ENCODE measurements at places on chromosomes 6 and 20.

DNA sequence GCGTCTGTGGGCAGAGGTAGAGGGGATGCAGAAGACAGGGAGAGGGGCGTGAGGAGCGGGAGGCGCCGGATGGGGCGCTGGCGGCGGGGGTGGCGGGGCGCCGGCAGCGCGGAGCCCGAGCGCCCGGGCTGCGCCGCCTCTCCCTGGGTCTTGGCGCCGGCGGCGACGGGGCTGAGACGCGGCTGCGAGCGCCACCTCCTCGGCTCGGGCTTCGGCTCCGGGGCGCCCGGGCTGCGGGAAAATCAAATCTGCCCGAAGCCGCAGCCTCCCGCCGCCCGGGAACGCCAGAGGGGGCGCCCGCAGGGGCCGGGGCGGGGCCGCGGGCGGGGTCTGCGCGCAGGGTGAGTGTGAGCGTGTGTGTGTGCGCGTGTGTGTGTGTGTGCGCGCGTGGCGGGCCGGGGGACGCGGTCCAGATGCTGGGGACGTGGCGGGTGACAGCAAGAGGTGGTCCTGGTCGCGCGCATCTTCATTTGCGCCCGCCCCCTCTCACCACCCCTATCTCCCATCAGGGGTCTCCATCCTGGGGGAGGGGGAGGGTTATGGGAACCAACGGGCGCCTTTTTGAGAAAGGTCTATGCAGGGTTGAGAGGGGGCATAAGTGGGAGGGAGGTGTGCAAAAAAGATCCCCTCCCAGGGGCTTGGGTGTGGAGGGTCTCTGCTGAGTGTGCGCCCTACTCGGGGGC lies 646 bp upstream of the CPNE5 start:
- no peak for DNase-seq

- no peak for DNase-seq
Measured at GRCh38 chr6:168415098-168415992, 25.6 kb upstream of the SMOC2 start.

- no peak for DNase-seq
Measured at GRCh38 chr6:160348223-160349019, at the start of gene SLC22A3. Gene SLC22A3 (plus strand): TSS chr6:160348378. CDS start chr6:160348420, 42 bp downstream.

DNA sequence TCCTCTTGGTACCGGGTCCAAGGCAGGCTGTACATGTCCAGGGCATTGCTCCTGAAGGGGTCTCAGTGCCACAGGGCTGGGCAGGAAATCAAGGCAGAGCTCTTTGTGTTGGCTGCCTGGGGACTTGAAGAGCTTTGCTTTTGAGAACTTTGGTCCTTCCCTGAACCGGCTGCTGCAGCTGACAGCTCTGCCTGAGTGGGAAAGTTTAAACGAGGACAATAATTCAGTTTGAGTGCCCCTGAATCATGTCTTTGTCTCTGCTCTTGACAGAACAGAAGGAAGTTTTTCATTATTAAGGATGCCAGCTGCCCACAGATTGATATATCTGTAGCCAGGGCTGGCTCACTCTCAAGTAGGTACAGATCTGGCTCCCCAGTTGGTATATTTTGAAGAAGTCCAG lies 56.1 kb downstream of the ANKRD6 start:
- DNase-seq, result no peak

DNA sequence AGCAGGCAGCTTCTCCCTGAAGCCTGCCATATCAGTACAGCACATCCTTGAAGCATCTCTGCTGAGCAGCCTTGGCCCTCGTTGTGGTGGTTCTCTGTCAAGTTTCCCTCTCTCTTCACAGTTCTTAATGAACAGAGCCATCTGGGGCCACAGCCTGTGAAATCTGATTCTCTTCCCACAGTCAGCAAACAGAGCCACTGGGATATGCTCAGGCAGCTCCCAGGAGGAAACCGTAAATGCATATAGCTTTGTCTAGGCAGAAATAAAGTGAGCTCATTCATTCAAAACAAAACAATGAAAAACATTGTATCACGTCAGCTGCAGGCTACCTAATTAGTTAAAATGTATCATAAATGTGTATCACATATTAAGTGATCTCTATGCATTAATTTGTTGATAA lies 80.3 kb downstream of the TBC1D7 start:
- no peak for DNase-seq

DNA sequence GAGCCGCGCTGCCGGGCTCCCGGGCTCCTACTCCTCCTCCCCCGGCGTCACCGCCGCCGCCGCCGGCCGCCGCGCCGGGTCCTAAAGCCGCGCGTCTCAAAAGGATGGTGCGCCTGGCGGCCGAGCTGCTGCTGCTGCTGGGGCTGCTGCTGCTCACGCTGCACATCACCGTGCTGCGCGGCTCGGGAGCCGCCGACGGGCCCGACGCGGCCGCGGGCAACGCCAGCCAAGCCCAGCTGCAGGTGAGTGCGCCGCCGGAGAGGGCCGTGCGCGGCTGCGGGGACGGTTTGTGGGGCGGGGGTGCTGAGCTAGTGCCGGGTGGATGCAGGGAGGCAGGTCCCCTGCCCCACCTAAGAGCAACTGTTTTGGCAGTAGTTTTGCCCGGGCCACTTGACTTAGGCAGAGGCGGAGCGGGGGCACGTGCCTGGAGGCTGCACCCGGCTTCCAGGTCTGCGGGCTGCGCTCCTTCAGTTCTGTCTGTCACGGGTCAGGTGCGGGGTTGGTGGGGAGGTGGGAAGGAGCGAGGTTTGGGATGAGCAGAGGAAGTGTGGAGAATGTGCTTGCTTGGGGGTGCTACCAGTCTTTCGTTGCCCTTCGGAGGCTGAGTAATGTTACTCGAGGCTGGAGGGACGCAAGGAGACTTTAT lies 722 bp downstream of the ISM1 start:
- no peak for DNase-seq

- no peak for DNase-seq
Measured at GRCh38 chr6:54598787-54599313, 247.7 kb upstream of the FAM83B start.

DNA sequence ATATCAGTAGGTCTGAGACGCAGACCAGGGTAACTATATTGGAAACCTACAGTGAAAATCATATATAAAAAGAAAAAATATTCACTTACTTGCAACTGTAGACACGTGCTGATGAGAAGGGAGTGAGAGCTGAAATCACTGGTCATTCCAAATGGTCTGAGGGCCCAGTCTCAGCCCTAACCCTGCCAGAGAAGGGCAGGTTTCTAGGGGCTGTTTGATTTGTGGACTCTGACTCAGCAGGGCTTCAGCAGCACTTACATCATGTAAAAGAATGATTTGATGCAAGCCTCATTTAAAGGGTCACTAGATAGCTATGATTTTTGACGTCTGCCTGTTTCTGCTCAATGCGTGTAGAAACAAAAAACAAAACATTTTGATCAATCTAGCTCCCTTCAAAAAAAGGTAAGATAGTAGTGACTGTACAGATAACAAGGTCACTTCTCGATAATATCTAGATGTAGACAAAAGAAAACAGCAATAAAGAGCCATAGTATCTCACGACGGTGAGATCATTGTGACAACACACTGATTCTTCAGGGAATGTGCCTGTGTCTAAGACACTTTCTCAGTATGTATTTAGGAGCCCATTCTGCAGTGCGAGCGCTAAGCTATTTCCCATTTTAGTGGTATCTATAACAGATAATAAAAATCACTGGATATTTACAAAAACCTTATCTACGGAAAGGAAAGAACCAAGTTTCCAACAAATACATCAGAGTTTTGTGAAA lies 307.2 kb downstream of the HIVEP2 start:
- DNase-seq, result no peak

DNA sequence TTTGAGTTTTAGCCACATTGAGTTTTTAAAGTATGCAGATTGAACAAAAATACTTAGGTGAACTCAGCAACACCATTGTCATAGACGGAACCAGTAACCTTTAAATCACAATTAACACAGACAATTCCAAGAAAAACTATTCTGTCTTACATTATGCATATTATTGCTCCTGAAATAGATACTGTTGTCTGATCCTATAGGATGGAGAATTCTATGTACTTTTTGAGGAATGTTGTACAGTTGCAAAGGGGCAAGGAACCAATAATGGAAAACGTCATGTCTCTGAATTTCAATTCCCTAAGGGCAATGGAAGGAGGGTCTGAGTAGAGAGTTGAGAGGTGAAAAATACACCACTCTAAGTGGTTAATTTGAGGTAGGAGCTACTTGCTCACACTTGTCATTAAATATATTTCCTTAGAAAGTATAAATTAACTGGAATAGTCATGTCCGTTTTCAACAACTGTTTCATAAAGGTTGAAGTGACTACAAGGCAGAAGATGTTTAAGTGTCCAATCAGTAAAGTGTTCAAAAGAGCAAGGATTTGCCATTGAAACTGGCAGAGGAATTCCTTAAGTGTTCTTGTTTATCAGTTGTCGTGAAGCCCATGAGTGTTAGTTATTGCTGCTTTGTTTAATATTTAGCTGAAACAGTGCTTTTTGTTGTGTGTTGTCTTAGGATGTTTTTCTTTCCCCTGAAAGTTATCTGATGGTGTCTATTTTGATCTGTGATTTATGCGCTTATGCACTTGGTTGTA lies 1.3 kb downstream of the NKAIN2 start:
- no peak for DNase-seq

DNA sequence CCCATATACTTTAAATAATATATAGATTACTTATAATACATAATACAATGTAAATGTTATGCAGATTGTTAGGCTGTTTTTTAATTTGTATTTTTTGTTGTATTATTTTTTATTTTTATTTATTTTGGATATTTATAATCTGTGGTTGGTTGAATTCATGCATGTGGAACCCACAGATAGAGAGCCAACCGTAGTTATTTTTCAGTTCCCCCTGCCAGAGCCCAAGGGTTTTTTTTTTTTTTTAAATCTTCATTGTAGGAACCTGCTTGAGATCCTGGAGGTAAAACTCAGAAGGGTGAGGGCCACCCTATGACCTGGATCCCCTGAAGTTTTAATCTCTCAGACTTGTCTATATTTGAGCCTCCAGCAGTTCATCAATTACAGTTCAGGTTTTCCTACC lies 133.2 kb downstream of the B3GAT2 start:
- DNase-seq, result no peak

GRCh38 chr6:38170666-38171355 lies 351.3 kb downstream of the ZFAND3 start:
- no peak for DNase-seq

- no peak for DNase-seq
Measured at GRCh38 chr6:144065213-144065660, 30.1 kb downstream of the SF3B5 start.

DNA sequence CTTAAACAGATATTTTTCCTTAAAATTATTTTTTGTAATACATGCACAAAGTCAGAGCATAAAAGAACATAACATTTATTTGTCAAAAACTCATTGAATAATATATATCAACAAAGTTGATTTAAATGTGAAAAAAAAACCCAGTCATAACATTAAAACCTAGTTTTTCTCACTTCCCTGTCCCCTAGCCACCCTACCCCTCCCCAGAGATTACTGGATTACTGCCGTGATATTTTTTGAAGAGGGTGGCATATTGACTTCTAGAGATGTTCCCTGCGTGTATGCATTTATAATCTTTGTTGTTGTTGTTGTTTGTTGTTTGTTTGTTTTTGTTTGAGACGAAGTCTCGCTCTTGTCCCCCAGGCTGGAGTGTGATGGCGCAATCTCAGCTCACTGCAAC lies 52.4 kb upstream of the ARMC2 start:
- no peak for DNase-seq

- DNase-seq, result no peak
Measured at GRCh38 chr20:13430346-13431002, 208.3 kb downstream of the TASP1 start.

GRCh38 chr6:28693751-28694443 lies 168.2 kb downstream of the GPX5 start:
- no peak for DNase-seq

- no peak for DNase-seq
Measured at GRCh38 chr20:17859002-17859615, 109.5 kb downstream of the SNX5 start.

- DNase-seq, result peak; percentile 93
Measured at GRCh38 chr6:169167581-169168301, 85.9 kb downstream of the THBS2 start.

- no peak for DNase-seq
Measured at GRCh38 chr6:72401865-72402264, 220.0 kb upstream of the KCNQ5 start.

- no peak for DNase-seq
Measured at GRCh38 chr6:86856937-86857563, 80.3 kb upstream of the HTR1E start.

GRCh38 chr20:44051661-44052000 lies 135.4 kb downstream of the JPH2 start:
- DNase-seq, result peak; percentile 28

- no peak for DNase-seq
Measured at GRCh38 chr6:6586671-6587526, 1.6 kb upstream of the LY86 start.

- peak; percentile 76 for DNase-seq
Measured at GRCh38 chr6:82144852-82145340, 102.6 kb downstream of the IBTK start.

- DNase-seq, result no peak
Measured at GRCh38 chr6:12335717-12336116, 45.6 kb downstream of the EDN1 start.

DNA sequence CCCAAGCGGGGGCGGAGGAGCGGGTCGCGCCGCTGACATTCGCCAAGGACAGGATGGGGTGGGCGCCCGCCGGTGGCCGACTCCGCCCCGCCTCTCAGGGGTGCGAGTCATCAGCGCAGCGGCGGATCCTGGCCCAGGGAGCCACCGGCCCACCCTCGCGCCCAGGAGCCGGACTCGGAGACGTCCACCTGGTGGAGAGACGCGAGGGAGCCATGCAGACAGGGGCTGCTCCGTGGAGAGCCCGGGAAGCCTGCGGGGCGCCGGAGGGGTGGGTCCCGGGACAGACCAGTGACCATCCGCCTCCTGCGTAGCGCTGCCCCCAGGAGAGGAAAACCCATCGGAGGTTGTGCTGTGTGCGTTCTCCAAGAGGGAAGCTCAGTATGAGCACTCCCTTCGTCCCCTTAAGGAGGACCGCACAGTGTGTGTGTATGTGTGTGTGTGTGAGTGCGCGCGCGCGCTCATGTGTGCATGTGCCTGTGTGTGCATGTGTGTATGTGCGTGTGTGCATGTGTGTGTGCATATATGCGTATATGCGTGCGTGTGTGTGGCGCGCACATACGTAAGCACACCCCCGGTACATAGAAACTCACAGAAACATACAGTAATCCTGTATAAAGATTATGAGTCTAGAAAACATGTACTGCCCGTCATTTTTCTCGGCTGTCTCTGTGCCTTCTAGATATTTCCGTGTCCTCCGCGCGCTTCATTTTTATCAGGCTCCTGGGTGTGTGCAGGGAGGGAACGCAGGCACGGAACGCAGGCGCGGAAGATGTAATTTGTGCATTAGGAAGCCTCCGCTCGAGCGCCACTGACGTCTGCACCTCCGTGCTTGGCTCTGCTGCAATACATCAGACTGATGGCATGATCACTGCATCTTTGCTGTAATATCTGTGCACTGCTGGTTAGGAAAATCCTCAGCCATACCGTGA lies 158.9 kb downstream of the TBXT start:
- no peak for DNase-seq

- DNase-seq, result no peak
Measured at GRCh38 chr20:20553541-20553940, 158.9 kb downstream of the RALGAPA2 start.

- DNase-seq, result no peak
Measured at GRCh38 chr6:11368760-11369159, 136.3 kb upstream of the NEDD9 start.

Data from right atrium auricular region (tissue), 2 donors.